Fibroblast of villous mesenchyme (primary cell): ENCODE measurements at places on chromosomes 11 and 22.
A peak's percentile ranks its signal among the peaks of the same experiment; 100 is the strongest.

GRCh38 chr11:94823102-94823732 lies 55.1 kb downstream of the AMOTL1 start:
- no peak for DNase-seq

GRCh38 chr22:19480173-19480568 lies 451 bp downstream of the CDC45 start:
- DNase-seq, result no peak

- DNase-seq, result no peak
Observed at GRCh38 chr11:115678942-115679341, 174.7 kb upstream of the CADM1 start.

DNA sequence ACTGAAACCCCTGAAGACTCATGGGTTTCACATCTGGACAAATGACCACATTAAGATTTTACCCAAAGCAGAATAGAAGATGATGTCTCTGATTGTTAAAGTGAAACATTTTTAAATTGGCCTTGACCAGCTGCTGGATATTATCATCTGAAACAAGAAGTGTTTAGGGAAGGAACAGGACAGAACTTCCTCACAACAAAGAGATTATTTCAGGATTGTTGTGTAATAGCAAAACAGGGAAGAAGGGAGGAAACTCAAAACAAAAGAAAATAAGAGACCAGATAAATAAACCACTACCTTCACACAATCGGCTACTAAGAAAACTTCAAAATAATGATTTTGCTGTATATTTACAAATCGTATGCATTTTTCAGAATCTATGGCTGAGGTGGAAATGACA lies 319.2 kb upstream of the API5 start:
- no peak for DNase-seq

GRCh38 chr22:46062232-46062615 lies 85.3 kb upstream of the WNT7B start:
- no peak for DNase-seq

GRCh38 chr11:1761857-1762536 lies 1.7 kb downstream of the CTSD start:
- peak; percentile 48 for DNase-seq

- no peak for DNase-seq
Observed at GRCh38 chr11:61062181-61062930, 39.9 kb upstream of the CD5 start.

DNA sequence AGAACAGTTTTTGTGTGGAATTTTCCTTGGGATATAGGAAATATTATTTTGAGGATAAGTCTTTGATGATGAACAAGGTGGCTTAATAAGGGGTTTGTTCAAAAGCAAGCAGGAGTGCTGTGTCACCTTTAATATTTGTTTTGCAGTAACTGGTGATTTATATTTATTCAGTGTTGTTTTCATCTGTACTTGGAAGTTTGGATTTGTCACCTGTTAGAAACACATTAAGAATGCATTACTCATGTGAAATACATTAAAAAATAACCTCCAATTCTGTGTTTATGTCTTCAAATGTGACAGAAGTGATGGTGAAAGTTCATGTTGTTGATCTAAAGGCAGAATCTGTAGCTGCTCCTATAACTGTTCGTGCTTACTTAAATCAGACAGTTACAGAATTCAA lies 70.5 kb downstream of the DKK3 start:
- peak; percentile 24 for DNase-seq
